ENCODE measurements at places on chromosomes 1 and 21.
A peak's percentile ranks its signal among the peaks of the same experiment; 100 is the strongest.

GRCh38 chr1:5705751-5706150, 286.5 kb downstream of the NPHP4 start:
- DNase-seq = no peak

DNA sequence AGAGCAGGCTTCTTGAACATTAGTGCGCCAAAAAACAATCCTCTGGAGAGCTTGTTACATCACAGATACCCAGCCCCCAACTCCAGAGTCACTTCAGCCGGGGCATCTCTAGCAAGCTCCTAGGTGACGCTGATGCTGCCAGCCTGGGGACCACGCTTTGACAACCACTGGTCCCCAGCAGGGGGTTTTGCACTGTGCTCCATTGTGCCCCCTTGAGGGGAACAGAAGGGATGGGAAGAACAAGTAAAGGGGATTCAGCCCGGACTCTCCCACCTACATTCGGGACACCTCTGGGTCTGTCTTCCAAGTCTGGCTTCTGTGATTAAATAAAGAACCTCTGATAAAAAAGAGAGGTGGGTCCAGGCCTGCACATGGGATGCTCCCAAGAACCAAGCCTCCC, 60.4 kb downstream of the ATP5PO start:
- no peak for DNase-seq

- DNase-seq = no peak
These were observed 41.7 kb downstream of the SYT6 start for GRCh38 chr1:114111731-114112641.

DNA sequence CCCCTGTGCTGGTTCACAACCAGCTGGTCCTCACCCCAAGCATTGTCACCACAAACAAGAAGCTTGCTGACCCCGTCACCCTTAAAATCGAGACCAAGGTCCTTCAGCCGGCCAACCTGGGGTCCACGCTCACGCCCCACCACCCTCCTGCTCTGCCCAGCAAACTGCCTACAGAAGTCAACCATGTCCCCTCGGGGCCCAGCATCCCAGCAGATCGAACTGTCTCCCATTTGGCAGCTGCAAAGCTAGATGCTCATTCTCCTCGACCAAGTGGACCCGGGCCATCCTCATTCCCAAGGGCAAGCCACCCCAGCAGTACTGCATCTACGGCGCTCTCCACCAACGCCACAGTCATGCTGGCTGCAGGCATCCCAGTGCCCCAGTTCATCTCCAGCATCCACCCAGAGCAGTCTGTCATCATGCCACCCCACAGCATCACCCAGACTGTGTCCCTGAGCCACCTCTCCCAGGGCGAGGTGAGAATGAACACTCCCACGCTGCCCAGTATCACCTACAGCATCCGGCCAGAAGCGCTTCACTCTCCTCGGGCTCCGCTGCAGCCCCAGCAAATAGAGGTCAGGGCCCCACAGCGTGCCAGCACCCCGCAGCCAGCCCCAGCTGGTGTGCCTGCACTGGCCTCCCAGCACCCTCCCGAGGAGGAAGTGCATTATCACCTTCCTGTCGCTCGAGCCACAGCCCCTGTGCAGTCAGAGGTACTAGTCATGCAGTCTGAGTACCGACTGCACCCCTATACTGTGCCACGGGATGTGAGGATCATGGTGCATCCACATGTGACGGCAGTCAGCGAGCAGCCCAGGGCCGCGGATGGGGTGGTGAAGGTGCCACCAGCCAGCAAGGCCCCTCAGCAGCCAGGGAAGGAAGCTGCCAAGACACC, 40.6 kb downstream of the ZBTB17 start:
- no peak for DNase-seq

DNA sequence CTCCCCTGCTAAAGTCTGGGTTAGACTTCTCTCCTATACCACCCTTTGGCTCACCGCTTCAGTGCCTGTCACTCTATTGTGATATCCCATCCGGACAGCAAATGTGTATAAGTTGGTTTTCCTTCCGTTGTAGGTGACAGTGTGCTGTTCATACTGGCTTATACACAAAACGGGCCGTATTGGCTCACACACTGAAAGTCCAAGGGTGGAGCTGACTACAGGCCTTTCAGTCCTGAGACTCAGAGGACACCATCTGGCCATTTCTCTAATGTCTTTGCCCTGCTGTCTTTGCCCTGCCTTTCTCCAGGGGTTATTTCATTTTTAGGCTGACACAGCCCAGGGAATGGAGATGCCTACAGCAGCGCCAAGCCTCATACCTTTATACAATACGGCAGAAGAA, 90.7 kb downstream of the URB2 start:
- DNase-seq = no peak

GRCh38 chr1:21024918-21025317, 151.8 kb downstream of the EIF4G3 start:
- DNase-seq = no peak

- no peak for DNase-seq
These were observed 12.2 kb upstream of the VN1R5 start for GRCh38 chr1:247243524-247244137.

GRCh38 chr21:37828556-37828955, 87.7 kb downstream of the KCNJ6 start:
- DNase-seq = no peak

DNA sequence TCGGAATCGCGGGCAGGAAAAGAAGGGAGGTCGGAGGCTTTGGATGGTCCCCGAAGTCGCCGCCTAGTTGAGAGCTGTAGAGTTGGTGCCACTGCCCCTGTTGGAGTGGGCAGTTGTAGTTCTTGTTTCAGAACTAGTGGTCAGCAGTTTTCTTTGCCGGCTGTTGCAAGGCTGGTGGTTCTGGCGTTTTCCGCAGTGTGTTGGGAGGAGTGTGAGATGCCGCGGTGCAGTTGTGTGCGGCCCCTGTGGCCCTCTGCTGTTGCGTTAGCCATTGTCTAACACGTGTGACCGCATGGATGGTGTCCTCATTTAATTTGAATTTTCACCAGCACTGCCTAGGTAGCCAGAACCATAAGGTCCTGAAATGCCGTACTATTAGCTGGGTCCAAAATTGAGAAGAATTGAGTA, 1.4 kb downstream of the ARF1 start:
- no peak for DNase-seq

- peak; percentile 99 for DNase-seq
These were observed at the start of gene HNRNPR for GRCh38 chr1:23344111-23344986. HNRNPR (minus strand) TSS chr1:23344284; CDS start chr1:23341008, 3,276 bp downstream.

DNA sequence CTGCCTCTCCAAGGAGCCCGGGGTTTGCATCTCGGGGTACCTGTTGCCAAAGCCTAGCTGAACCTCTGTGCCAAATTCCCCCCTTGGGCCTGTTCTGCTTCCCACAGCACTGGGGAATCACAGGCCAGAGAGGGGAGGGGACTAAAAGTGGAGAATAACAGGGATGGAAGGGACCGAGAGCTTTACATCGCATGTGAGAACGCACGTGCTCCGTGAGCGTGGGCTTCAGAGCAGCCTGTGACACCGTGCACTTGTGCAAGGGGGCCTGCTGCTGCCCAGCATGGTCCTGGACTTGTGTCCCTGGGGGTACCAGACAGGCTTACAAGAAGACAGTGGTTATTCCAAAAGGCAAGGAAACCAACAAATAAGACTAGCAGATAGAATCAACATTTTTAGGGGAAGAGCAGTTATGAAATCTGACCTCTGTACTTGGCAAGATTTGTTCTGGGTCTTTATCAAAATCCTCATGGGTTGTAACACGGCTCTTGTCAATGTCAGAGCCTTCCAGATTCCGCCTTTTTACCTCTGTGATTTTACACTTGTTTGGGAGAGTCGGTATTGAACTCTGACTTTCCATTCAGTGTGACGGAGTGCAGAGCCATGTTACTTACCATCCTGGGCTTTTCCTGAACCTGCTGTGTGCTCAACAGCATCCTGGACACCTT, 36.2 kb upstream of the TNFRSF1B start:
- DNase-seq = no peak

DNA sequence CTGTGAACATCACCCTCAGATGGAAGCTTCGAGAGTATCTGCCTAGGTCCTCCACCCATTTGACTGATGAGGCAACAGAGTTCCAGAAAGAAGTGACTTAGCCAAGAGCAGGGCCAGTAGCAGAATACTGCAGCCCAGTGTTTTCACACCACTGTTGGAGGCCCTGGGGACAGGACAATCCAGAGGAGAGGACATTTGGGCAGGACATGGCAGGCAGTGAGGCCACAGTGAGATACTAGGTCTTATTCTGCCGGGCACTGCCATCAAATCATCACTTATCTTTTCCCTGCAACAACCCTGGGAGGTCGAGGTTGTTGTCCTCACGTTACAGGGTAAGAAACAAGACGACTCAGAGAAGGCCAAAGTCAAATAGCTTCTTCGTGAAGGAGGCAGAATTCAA, 5.5 kb upstream of the FOXO6 start:
- DNase-seq = no peak

GRCh38 chr1:203915811-203916210, 54.4 kb downstream of the SNRPE start:
- no peak for DNase-seq

GRCh38 chr1:189149547-189150375, 1327.9 kb downstream of the BRINP3 start:
- no peak for DNase-seq

GRCh38 chr1:40079774-40080400, 17.2 kb downstream of the PPT1 start:
- DNase-seq = no peak

Measured in stimulated activated CD4-positive, alpha-beta T cell treated with anti-CD3 and anti-CD28 coated beads, Interleukin-1b, Interleukin-23, amount 100 ng/mL, for 1 hour (primary cell).